ENCODE measurements at places on chromosomes 4 and X.

DNA sequence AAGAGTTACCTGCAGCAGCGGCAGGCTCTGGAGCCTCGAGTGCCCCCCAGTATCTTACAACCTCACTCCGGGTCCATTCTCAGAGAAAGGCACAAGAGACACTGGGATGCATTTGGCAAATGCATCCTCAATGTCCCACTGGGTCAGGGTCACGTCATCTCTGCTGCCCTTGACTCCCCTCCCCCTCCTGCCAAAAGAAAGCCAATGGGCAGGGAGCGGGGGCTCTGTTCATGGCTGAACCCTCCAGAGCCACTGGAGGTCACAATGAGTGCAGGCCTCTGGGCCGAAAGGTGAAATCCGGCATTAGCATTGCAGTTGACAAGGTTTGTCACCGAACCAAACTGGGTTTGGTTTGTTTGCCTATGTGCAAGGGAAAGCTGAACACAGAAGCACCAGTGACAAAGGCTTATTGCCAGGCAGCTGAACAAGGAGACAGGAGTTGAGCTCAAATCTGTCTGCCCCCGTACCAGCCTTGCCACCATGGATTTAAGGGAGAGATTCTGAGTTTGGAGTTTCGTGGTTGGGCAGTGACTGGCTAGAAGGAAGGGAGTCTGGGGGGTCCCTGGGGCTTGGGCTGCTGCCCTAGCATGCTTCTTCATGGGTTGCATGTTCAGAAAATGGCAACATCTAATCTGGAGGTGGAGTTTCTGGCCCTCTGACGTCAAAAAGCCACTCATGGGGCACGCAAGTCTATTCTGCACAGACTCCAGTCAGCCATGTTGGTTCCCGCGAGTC, 64.3 kb downstream of the HTRA3 start:
- no peak for DNase-seq

DNA sequence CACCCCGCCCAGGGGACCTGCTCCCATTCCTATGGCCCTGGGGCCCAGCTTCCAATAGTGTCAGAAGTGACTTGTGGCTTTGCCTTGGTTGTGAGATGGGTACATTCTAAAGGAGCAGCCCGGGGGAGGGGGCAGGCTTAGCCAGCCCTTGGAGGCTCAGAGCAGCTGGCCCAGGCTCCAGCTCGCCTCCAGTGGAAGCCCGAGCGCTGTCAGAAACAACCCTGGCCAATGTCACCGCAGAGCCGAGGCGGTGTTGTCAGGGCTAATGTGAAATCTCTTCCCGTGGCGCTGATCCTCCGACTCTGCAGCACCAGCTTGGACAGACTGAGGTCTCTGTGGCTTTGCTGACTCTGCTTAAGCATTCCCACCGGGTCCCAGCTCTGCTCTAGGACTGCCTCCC, 29.2 kb upstream of the ZNF81 start:
- DNase-seq: no peak

GRCh38 chr4:119053997-119054396, 81.6 kb upstream of the MYOZ2 start:
- no peak for DNase-seq

- DNase-seq: no peak
Observed at GRCh38 chr4:184450045-184450444, 24.3 kb downstream of the IRF2 start.

Measured in T-helper 17 cell (primary cell).